Epithelial cell of prostate (primary cell): ENCODE measurements at places on chromosomes 11 and 22.

DNA sequence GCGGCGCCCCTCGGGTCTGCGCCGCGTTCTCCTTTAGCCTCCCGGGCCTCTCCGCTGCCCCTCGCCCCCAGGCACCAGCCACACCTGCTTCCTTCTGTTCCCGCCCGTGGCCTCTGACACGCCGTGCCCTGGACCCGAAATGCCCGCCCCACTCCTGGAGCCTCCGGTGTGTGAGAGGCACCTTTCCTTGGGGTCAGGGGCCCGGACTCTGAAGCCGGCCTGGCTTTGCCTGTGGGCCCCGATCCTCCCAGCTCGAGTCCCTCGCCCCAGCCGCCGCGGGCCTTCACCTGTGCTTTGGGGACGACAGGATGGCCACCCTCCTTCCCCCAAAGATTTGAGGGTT is 661 bp upstream of the CDPF1 start:
- DNase-seq = no peak

- no peak for DNase-seq
These were observed 155.6 kb downstream of the BRD1 start for GRCh38 chr22:49672014-49672516.

DNA sequence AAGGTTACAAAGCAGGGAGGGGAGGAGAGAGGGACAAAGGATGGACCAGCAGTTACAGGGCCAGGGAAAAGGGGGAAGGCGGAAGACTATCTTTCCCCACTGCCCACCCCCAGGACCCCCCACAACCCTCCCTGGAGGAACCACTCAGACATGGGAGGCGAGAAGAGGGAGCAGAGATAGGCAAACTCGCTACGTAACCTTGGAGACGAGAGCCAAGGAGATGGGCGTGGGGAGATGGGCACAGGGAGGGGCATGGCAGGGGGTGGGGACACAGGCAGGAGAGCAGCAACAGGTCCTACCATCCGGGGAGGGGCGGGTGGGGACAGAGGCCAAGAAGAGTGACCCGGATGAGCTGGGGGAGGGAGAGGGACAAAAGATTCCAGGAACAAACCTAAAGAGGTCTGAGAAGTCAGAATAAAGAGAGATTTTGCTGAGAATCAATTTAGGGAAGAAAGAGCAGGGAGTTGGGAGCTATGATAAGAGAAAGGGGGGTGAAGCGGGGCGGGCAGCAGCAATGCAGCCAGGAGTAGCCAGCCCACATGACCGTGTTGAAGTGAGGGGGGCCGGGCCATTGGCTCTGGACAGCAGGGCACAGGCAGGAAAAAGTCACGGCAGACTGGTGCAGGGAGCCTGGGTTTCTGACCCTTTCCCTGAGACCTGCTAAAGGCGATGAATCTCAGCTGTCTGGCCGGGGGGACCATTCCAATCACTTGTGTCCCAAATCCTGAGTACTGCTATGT is 128.4 kb downstream of the BUD13 start:
- no peak for DNase-seq

- peak; percentile 48 for DNase-seq
These were observed 3.9 kb downstream of the HTATIP2 start for GRCh38 chr11:20367313-20367948.

DNA sequence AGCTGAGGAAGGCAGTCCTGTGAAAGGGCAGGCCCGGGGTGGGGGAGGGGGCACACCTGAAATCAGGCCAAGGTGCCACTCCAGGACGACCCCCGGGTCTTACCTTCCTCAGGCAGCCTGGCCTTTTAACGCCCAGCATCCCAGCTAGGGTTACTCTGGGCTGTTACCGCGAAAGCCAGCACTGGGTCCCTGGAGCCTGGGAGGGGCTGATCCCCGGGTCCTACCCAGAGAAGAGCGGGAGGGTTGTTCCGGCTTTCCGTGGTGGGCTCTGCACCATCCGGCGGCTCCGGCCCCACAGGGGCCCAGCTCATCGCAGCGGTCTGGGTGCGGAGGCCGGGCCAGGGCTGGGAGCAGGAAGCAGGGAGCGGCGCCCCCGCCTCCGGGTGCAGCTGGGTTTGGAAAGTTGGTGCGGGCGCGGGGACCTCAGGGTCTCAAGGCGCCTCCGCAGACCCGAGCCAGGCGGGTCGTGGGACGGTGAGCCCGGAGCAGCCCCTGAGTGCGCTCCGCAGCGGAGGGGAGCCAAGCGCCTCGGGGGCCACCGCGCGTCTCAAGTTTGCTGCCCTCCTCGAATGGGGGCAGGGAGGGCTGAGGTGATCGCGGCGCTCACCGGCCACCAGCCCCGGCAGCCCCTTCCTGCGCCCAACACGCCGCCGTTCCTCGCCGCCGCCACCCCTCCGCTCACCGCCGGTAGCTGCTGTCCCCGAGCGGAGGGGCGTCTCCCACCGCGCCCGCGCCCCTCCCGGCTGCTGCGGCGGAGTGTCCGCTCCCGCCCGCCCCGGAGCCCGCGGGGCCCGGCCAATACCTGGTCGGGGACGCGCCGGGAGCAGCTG is 831 bp downstream of the CHST1 start:
- no peak for DNase-seq

DNA sequence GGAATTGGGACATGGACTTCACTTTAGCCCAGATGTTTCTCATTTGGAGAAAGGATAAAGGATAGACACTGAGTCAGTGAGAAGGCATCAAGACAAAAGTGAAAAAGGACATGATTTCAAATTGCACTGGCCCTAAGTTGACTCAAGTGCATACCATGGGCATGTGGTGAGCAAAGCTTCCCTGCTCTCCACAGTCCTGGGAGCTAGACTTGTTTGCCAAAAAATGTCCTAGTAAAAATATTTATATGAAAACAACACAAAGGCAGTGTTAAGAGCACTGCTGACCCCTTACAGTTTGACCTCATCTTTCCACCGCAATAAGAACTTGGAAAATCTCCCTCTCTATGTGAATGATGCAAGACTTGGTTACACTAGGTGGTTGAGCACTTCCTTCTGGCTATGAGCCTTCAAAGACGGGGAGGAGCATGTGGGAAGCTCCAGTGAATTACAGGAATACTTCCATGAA is 46.5 kb upstream of the FIBIN start:
- peak; percentile 80 for DNase-seq

DNA sequence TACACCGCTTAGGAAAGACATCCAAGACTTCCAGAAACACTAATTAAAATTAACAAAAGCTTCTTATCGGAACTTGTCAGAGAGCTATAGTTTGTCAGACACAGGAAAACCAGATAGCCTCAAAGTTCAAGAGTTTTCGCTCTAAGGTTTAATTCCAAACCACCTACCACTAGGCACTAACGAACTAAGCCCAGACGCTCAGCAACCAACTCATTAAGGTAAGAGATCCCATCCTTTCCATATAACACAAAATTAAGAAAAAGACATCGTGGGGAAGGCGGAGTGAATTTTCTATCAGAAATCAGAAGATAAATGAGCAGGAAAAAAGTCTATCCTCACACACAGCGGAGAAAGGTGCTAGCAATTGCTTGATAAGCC is 382 bp downstream of the IMMP1L start:
- no peak for DNase-seq

- DNase-seq = peak; percentile 33
These were observed 156.4 kb upstream of the PITPNB start for GRCh38 chr22:28075358-28075981.

GRCh38 chr11:119361941-119362725 is 15.6 kb upstream of the MFRP start:
- DNase-seq = no peak

GRCh38 chr11:90700789-90701439 is 478.1 kb upstream of the CHORDC1 start:
- DNase-seq = no peak

DNA sequence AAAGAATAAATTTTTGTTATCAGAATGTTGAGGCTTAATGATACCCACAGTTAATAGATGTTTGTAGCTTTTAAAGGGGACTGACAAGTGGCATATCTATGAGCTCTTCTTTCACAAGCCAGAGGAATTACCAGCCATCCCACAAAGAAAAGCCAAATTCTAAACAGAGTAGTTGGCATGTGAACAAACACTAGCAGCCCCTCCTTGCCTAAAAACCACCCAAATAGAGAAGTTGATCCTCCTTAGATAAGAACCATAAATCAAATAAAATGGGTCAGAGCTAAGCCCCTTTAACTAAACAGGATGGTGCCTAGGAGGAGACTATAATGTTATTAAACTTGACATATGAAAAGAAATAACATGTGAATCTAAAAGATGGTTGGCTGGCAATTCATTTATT is 11.4 kb downstream of the LPXN start:
- DNase-seq = no peak

DNA sequence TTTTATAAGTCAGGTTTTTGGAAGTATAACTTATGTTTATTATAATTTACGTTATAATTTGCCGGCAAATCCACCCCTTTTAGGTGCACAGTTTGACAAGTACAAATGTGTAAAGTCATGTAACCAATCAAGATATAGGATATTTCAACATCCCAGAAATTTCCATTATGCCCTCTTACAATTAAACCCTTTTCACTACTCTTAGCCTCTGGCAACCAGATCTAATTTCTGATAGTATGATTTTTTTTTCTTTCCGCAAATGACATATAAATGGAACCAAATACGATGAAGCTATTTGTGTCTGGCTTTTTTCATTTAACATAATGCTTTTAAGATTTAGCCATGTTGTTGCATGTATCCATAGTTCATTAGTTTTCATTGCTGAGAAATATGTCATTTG is 69.5 kb upstream of the HTATIP2 start:
- no peak for DNase-seq

- no peak for DNase-seq
These were observed 53.3 kb downstream of the NCAM1 start for GRCh38 chr11:113014262-113015097.

- DNase-seq = no peak
These were observed 933 bp downstream of the BRSK2 start for GRCh38 chr11:1390569-1391164.

- no peak for DNase-seq
These were observed 58.1 kb downstream of the LRP5 start for GRCh38 chr11:68370211-68371111.

DNA sequence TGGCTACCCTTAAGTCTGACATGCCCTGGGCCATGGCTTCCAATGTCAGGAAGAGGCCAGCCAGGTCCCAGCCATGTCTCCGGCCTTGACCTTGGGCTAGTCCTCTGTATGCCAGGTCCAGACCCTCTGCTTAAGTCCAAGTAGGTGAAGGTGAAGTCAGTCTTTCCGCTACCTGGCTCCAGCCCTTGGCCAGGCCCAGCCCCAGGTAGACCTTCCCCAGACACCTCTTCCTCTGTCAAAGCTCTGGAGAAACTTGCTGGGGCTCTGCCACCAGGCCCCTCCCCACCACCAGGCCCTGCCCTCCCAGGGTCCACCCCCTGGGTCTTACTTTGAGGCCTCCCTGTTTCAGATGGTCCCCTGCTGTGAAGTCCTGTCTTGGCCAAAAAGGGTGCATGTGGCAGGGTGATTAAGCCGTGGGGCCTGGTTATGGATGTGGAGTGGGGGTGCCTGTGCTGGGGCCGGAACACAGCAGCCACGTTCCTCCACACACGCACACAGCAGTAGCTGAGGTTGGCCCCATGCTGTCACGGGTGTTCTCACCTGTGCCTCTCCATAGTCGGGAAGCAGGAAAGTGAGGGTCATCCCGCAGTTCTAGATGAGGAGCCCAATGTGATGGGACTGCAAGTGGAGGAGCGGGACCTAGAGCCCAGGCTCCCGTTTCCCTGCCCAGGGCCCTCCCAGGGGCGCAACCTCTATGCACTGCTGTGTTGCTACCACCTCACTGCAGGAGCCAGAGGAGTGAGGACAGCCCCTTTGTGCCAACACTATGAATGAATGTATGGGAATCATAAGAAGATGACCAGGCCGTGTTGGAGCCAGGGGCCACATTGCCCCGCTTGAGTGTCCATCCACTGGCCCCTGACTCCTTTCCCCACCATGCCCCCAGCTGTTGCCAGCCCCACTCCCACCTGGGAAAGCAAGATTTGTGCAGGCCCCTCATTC is 72.2 kb downstream of the LINC01488 start:
- no peak for DNase-seq

DNA sequence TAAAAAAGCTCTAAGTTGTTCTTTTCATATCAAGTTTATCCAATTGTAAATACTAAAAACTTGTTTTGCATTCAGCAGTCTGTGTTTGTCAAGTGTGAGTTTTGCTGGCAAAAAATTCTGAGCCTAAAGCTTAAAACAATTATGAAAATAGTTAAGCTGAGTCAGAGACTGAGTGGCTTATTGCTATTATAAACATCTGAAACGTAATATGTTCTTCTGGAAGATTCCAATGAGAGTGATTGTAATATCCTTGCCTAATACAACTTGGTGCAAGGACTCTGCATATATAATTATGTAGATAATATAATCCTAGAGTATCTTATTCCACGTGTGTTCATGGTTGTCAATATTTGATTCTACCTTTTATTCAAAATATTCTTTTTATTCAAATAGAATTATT is 14.1 kb upstream of the NUP50 start:
- DNase-seq = no peak

- DNase-seq = no peak
These were observed 56.4 kb upstream of the PITPNB start for GRCh38 chr22:27975381-27976013.

DNA sequence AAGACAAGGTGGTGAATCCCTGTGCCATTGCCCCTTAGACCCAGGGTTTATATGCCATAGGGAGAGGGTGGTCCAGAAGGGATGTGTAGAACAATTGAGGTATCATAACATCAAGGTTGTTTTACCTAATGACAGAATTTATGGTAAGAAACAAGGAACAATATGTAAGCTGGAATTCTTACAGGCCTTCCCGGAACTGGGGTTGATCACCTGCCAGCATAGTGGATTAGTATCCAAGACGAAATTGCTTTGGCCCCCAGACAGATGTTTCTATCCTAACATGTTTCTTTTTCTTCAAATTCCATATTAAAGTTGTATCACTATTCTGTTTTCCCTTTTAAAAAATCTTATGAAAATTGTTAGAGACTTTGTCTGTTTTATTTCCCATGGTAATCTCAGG is 343.8 kb upstream of the ANO3 start:
- no peak for DNase-seq

DNA sequence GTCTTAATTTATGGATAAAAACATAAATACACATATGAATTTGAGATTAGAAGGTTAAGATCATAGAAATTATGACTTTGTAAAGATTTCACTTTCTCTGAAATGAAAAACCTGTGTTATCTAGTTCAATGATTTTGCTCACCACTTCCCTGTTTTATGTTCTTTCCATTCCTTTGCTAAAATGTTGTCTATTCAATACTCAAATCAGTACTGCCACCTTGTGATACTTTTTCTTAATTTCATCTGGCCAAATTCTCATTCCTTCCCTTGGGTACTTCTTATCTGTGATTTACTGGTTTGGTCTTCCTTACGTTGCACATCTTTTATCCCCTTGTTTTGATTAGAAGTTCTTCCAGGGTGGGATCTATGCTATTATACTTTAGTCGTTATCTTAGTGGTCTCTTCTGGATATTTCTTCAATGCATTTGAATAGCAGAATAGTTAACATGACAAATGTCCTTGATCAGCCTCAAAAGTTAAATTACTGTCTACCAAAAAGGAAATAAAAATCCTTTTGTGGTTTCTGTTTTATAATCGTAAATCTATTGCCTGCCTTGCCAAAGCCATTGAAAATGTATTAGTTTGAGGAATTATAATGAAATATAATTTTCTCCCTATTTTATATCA is 197.0 kb downstream of the PGR start:
- DNase-seq = no peak
